ENCODE measurements at places on chromosomes 5 and 9.
A peak's percentile ranks its signal among the peaks of the same experiment; 100 is the strongest.

DNA sequence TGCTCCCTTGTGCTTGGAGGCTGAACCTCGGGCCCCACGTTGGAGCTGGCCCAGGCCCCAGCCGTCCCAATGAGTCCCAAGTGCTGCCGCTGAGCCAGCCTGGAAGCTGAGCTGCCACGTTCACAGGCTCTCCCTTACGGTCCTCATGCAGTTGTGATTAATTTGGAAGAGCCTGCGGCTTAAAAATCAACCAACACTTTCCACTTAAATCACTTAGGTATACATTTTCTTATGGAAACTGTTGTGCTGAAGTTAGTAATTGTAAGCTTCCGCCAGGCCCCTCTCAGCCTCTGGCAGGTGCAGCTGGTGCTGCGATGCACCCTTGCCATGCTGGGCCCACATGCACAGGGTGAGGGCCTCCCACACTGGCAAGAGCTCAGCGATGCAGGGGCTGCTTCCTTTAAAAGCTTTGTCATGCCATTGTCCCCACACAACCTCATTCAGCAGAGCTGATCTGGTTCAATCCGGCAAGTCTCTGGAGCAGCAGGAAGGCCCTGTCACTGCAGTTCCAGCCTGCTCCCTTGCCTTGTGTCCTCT lies 61.0 kb downstream of the IPPK start:
- DNase-seq = peak; percentile 71

DNA sequence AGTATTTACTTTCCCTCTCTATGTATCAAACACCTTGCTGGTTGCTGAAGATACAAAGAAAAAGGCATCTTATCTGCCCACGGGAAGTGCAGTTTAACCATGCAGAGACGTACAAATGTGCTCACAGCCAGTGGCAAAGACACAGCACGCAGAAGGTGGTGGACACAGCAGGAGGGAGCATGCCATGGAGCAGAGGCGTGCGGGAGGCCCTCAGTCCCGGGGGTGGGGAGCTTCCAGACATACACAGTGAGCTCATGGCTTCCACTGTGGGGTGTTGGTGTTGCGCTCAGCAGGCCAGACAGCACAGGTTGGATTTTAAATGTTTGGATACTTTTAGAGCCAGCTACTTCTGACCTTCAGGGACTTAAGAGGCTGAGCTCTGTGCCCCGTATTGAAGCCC lies 8.8 kb upstream of the BARX1 start:
- DNase-seq = peak; percentile 34

GRCh38 chr9:111949919-111950318 lies 53.3 kb downstream of the UGCG start:
- no peak for DNase-seq

- no peak for DNase-seq
Measured at GRCh38 chr9:113454914-113455761, 8.4 kb upstream of the RGS3 start.

DNA sequence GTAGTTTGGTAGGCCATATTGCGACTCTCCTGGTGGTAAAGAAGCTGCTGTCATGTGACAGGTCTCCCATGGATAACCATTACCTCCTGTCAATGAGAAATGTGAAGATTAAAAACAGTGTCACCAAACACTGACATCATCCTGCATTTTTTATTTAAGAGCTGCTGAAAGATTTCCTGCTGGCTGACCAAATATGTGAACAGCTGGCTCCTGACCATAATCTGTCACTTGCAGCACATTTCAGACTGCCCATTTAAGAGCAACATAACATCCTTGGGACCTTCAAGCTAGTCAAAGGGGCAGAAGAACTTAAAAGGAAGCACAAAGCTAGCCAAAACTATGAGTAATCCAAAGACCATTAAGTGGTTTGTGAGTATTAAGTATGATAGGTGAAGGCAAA lies 288.0 kb downstream of the IZUMO3 start:
- DNase-seq = no peak

DNA sequence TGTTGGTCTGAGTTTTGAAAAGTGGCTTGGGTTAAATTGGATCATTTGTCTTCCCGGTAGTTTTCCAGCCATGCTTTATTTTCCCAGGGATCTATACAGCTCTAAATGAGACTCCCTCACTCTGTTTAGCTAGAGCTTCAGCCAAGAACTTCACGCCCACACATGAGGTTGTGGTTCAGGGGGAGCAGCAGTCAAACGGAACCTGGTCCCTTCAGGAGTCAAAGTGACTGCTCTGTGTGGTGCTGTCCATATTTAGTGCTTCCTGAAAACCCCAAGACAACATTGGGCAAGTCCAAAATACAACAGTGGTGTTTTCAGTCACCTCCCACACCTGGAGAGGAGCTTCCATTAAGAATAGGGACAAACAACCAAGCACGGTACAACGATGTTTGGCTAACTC lies 90.5 kb downstream of the ANKH start:
- DNase-seq = no peak

DNA sequence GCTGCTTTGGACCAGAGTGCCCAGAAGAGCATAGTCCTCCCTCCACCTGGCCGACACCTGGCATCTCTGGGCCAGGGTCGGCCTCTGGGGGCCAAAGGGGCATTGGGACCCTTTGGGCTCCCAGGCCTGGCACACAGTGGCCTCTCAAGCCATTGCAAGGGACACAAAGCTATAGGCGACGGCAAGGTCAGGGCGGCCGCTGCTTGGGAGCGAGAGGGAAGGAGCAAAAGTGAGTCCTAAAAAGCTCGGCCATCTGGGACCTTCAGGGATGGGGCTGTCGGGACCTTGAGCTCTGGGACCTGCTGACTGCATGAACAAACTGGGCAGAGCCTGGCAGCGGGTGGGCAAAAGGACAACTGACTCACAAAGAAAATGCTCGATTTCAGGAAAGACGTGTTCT lies 13.9 kb downstream of the DBH start:
- DNase-seq = no peak

DNA sequence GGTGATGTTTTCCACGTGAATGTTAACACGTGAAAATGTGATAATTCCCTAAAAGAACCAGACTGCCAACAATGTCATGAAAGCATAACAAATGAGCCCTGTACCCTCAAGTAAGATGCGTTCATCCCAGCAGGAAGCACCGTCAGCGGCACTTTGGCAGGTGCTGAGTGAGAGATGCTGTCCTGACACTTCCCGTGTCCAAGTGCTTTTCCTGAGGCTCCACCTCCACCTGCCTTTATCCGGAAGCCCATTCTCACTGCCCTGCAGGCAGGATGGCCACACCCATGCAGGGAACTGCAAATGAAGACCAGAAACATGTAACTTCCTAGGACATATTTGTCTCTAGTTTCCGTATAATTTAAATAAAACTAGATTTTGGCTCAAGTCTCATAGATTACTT lies 238.0 kb upstream of the IRX2 start:
- DNase-seq = no peak

GRCh38 chr5:125575891-125576505 lies 829.6 kb upstream of the ZNF608 start:
- peak; percentile 69 for DNase-seq

DNA sequence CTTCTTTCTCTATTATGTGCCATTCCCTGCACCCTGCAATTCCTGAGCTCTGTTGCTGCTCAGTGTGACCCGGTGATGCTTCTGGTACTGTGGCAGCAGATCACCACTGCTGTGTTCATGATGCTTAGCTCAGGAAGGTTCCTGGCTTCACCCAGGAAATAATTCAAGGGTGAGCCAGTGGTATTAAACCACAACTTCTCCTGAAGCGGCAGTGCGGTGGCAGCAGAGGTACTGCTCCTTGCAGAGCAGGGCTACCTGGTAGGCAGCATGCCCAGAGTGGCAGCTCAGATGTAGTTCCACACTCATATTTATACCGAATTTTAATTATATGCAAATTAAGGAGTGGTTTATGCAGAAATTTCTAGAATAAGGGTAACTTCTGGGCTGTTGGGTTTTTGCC lies 213.8 kb upstream of the ZNF608 start:
- no peak for DNase-seq

DNA sequence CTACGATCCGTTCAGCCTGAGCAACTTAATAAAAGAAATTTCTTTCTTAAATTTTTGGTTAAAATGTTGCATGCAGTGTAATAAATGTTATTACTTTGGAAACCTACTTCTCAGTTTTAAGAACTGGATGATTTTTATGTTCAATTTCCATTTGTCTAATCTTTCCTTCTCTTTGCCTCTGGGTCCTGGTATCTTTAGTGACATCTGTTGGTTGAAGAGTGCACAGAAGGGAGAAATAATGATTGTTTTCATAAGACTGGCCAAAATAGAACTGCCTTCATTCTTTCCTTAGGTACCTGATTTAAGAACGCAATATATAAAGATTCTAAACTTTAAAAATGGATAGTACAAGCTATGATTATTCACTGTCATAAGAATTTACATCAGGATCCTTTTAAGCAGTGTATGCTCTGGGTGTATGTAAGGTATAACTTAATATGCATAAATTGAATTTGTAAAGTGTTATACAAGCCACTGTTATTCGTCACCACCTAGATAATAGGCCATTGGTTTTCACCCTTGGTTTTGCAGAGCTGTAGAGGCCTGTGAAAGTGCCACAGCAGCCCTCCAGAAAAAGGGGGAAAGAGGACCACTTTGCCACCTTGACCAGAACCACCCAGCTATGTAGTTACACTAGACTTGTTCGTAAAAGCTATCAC lies 82.8 kb upstream of the TLX3 start:
- no peak for DNase-seq

DNA sequence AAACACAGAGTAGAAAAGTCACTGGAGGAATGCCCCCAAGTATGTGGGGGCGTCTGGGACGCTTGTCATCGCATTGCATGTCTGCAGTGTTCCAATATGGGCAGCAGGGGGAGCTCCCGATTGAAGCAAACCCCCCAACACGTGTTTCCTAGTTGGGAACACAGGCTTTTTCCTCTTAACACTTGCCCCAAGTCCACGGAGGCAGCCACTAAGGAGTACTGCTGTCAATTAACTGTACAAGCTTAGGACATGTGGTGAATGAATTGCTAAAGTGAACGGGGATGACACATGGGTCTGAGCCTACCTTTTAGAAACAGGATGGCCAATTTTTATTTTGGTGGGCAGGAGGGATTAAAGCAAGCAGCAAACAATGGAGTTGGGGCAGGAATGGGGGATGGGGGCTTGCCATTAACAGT lies 2.2 kb downstream of the GABRB2 start:
- peak; percentile 63 for DNase-seq

DNA sequence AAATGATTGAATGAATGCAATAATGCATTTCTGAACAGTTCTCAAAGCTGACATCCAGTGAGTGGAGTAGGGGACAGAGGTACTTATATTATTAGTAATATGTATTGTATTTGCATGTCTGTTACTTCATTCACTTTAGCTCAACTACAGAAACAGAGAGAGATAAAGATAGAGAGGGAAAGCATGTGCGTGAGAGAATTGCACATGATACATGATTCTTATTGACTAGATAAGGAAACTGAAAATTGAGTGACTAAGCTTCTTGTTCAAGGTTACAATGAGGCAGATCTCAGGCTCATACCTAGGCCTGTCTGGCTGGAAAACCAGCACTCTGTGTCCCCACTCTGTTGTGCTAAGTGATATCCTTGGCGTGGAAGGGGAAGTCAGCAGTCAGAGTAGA lies 337.7 kb upstream of the KLF4 start:
- peak; percentile 16 for DNase-seq

DNA sequence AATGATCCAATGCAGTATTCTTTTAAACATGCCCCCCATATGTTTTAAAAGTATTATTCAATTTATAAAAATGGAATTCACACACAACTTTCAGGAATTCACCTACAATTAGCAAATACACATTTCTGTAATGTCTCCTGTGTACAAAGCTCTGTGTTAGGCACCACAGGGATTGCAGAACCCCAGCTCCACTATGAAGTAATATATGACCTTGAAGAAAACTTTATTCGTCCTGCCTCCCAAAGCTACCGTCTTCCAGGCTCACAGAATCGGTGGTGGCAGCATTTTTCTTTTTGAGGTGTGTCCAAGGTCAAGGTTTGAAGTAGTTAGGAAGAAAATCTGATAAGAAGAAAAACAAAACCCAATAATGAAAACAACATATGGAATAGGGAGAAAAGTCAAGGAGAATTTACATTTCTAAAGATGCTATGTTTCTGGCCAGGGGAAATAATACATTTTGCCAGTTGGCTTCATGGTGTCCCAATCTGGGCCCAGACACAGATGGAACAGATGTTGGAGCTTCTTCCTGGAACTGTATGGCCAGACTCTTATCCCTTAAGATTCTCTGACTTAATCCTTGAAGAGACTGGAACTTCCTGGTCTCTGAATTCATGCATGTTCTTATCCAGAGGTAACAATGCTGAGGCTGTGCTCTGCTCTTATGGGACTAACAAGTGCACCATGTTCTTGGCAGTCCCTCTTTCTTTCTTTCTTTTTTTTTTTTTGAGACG lies 22.0 kb upstream of the LVRN start:
- no peak for DNase-seq

DNA sequence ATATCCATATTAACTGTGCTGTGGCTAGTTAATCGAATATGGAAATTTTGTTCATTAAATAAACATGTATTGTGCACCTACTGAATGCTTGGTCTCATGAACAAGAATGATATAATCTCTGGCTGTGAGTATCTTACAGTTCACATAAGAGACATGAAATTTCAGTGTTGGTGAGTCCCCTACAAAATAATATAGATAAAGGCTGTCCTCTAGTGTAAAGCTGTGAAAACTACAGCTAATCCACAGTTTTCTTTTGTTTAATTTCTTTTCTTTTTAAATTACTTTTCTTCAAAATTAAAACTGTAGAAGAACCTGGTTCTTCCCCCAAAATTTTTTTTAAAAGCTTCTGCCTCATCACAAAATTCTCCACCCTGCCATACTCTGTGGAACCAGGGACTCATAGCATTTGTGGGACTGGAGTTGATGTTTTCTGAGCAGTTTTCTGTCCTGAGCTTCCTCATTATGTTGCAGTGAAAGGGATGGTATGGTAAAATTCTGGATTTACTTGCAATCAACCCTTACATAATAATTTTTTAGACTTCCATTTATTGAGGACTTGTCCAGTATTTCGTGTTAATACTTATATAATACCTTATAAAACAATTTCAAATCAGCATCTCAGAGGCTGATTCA lies 135.0 kb downstream of the STK32A start:
- DNase-seq = no peak

DNA sequence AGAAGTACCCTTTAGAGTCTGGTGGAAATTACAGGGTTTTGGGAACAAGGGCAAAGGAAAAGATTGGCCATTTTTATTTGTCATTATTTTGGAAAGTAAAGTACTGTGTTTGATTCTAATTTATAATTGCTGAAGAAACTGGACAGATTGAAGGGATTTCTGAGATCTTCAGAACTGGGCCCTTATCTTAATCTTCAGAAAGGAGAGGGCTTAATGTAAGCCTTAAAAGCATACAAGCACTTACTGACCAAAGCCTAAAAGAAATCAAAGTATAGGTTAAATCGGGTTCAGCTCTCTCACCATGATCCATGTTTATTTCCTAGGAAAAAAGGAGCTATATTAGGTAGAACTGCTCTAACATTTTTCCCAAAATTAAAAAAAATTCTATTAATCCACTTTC lies 35.6 kb downstream of the ERAP1 start:
- DNase-seq = no peak

GRCh38 chr5:79868163-79868670 lies 122.8 kb downstream of the MTX3 start:
- peak; percentile 21 for DNase-seq

GRCh38 chr5:9445826-9446388 lies 100.0 kb downstream of the SEMA5A start:
- DNase-seq = no peak
